ENCODE measurements at places on chromosomes 1 and 21.

DNA sequence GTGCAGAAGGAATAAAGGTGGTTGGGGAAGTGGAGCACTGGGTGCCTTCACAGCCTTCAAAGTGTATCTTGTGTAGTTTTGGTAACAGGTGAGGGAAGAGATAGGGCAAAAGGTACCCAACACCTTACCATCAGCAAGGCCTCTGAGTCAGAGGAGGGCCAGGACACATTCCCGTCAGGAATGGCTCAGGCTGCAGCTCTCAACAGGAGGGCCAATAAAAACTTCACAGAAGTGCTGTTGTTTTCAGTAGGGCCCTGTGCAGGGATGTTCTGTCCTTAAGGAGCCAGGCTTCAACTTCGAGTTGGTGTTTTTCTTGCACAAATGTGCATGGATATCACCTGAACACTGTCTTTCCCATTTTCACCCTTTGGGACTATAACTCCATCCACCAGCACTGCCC is 333.4 kb downstream of the ASTN1 start:
- no peak for DNase-seq

DNA sequence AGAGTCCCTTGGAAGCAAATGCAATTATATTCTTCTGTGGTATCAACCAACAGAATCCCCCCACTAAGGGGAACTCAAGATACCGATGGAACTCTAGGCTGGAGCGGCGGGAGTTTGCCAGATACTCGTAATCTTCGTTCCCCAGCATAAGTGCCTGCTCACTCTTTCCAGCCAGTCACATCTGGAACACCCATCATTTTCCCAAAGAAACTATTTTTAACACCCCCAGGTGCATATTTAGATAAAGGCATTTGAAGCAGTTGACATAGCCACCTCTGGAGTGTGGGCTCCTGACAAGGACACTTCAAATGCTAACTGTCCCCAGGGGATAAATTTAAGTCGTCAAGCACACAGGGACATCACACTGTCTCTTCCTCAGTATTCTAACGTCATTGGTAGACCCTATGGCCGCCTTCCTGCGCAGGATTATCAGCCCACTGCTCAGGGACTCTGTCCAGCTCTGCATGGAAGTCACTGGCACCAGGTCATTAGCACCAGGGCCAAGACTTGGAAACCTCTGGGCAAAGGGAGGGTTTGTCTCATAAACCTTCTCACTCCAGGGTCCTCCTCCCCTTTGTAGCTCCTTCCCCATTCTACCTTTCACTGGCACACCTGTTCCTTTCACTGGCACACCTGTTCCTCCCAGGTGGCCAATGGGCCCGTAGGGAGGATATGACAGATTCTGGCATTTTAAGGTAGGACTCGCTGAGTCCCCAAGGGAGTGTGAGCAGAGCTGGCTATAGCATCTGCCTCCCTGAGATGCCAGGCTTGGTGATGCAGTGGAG is 48.8 kb downstream of the H3-3A start:
- DNase-seq, result no peak

- DNase-seq, result no peak
These were observed 12.7 kb downstream of the FASLG start for GRCh38 chr1:172671591-172671990.

DNA sequence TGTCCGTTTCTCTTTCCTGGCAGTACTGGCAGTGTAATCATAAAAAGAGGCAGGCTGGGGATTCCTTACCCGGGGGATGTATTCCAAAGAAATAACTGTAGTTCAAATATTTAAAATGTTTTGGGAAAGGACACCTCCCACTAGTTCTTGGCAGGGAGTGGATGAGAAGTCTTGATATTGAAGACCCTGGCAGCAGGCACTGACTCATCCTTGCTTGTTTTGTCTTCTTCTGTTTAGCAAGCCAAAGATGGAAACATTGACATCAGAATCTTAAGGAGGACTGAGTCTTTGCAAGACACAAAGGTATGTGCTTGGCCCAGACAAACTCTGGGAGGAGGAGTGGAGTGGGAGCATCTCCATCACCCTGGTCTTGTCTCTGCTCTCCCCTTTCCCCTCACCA is 639 bp downstream of the IL20 start:
- DNase-seq, result no peak

DNA sequence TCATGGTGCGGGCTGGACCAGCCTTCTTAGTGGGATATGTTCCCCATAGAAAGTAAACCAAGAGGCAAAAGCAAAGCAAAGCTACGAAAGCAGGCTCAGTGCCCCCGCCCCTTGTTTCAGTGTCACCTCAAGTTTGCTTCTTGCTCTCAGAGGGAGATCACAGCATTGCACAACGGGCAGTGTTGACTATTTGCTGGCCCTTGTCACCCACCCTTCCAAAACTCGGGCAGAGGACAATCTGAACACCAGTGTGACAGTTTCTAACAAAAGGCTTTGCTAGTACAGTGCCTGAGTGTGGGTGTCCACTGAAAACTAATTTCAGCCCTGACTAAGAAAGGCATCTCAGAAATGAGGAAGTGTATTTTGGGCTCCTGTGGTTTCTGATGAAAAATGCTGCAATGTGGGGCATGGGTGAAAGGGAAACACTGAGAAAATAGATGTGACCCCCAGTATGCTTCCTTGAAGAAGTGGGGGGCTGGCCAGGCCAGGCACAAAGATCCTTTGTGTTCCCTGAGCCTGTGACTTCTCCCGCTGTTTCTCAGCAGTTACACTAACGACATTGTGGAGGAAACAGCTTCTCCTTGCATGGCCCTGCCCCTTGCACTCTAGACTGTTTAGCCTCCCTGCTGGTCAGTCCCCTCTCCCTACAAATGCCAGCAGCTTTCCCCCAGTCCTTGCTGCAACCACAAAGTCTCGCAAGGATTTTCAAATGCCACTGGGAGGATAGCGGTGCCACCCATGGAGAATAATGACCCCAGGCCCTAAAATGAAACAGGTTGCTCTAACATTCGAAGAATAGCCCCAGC is 33.3 kb upstream of the KCNE1 start:
- no peak for DNase-seq

- no peak for DNase-seq
These were observed 6.5 kb upstream of the CCDC27 start for GRCh38 chr1:3745590-3746381.

DNA sequence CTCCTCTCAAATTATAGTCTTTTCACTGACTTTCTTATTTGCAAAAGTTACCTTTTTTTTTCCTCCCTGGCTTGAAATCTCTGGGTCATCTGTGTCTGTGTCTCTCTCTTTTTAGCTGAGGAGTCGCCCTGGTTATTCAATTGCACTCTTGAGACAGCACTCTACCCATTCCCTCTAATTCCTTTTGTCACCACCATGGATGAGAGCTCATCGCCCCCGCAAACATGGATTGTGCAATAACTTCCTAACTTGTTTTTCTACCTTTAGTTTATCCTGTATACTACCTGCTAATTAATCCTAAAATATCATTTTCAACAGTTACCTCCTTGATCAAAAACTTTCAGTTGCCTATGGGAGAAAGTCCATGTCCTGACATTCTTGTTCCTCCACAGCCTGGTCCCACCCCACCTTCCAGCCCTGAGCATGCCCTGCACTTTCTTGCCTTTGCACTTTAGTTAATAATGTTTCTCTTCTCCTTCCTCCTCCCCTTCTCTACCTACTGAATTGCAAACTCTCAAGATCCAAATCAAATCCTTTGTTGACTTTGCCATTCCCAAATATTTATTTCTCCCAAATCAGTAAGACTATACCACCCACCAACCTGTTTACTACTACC is 110.4 kb upstream of the MAGI3 start:
- no peak for DNase-seq

DNA sequence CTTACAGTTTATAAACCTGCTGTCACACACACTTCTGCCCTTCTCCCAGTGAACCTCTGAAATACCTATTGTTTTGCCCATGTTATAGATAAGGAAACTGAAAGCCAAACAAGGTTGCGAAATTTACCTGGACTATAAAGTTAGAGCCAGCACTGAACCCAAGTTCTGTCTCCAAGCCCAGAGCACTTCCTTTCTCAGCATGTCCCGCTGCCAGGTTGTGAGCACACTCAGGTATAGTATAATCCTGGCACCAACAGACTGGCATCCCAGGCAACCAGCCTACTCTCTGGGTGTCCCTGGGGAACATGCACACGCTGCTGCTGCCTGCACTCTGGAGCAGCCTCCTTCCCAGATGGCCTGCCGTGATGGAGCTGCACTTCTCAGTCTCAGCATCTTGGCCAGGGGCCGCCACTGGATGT is 45.1 kb downstream of the PGBD5 start:
- DNase-seq, result no peak

GRCh38 chr1:6884652-6885153 is 99.4 kb downstream of the CAMTA1 start:
- DNase-seq, result no peak

DNA sequence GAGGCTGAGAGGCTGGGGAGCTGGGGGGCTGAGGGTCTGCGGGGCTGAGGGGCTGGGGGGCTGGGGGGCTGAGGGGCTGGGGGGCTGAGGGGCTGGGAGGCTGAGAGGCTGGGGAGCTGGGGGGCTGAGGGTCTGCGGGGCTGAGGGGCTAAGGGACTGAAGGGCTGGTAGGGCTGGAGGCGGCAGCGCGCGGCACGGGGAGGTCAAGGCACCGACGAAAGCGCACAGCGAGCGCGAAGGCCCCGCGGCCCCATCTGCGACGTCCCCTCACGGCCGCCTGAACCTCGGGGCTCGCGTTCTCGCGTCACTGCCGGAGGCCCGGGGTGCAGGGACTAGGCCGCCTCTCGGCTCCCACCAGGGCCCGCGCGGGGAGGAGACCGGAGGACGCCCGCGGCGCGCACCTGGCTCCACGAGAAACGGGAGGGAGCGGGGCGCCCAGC is 356 bp downstream of the INTS11 start:
- no peak for DNase-seq

DNA sequence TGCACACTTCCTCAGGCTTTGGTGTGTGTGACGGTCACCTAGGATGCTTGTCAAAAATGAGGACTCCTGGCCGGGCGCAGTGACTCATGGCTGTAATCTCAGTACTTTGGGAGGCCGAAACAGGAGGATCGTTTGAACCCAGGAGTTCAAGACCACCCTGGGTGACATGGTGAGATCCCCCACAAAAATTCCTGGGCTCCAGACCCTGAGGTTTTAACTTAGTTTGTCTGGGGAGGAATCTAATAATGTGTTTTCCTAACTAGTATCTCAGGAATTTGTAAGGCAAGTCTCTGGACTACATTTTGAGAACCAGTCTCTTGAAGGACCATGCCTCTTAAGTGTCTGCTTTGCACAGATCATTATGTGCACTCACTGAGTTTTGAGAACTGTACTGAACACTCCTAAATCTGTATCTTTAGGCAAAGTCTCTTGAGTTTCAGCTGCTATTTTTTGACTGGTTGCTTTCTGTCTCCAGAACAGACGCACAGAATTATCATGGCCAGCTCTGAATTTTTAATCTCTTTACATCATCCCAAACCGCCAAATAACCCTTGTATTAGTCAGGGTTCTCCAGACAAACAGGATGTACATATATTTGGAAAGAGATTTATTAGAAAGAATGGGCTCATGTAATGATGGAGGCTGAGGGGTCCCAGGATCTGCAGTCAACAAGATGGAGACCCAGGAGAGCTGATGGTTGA is 45.5 kb upstream of the VANGL1 start:
- no peak for DNase-seq

GRCh38 chr1:14479865-14480264 is 118.6 kb upstream of the KAZN start:
- no peak for DNase-seq

Measured in thoracic aorta (tissue), 2 donors.